ENCODE measurements at places on chromosomes 6 and 20.

- DNase-seq = no peak
Measured at GRCh38 chr6:152293404-152293803, 343.8 kb downstream of the SYNE1 start.

DNA sequence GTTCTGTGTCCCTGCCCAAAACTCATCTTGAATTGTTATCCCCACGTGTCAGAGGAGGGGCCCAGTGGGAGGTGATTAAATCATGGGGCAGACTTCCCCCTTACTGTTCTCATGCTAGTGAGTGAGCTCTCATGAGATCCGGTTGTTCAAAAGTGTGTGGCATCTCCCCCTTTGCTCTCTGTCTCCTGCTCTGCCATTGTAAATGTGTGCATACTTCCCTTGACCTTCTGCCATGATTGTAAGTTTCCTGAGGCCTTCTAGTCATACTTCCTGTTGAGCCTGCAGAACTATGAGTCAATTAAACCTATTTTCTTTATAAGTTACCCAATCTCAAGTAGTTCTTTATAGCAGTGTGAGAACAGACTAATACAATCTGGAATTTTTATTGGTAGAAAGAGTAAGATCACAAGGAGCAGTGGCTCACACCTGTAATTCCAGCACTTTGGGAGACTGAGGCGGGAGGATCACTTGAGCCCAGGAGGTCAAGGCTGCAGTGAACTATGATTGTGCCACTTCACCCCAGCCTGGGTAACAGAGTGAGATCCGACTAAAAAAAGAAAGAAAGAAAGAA lies 47.1 kb upstream of the SLC22A16 start:
- no peak for DNase-seq

DNA sequence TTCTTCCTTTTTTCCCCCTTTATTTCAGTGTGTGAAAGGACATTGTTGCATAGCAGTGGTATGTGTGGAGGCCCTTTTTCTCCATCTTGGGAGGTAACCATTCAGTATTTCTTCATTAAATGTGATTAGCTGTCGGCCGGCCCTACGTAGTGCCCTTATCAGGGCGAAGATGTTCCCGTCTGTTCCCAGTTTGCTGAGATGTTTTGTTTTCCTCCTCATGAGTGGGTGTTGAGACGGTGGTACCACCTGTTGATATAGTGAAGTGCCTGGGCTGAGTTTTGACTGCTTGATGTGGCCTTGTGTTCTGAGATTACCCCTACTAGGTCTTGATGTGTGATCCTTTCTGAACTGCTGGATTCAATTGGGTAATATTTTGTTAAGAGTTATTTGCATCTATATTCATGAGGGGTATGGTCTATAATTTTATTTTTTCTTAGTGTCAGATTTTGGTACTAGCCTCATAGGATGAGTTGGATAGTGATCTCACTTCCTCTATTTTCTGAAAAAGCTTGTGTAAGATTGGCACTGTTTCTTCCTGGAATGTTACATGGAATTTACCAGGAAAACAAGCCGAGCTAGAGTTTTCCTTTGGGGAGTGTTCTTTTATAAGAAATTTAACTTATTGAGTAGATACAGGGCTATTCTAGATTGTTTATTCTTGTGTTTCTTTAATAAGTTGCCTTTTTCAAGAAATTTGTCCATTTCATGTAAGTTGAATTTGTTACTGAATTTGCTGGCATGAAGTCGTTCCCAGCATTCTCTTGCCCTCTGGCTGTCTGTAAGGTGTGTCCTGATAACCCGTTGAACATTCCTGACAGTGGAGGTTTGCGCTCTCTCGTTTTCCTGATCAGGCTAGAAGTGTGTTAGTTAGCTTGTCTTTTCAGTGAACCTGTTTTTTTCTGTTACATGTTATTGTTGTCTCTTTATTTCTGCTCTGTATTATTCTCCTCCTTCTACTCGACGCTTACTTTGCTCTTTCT lies 4.3 kb downstream of the MTG2 start:
- DNase-seq = no peak

GRCh38 chr20:36214684-36215256 lies 21.5 kb upstream of the AAR2 start:
- peak; percentile 15 for DNase-seq

GRCh38 chr6:143964674-143965081 lies 43.4 kb downstream of the PLAGL1 start:
- no peak for DNase-seq

DNA sequence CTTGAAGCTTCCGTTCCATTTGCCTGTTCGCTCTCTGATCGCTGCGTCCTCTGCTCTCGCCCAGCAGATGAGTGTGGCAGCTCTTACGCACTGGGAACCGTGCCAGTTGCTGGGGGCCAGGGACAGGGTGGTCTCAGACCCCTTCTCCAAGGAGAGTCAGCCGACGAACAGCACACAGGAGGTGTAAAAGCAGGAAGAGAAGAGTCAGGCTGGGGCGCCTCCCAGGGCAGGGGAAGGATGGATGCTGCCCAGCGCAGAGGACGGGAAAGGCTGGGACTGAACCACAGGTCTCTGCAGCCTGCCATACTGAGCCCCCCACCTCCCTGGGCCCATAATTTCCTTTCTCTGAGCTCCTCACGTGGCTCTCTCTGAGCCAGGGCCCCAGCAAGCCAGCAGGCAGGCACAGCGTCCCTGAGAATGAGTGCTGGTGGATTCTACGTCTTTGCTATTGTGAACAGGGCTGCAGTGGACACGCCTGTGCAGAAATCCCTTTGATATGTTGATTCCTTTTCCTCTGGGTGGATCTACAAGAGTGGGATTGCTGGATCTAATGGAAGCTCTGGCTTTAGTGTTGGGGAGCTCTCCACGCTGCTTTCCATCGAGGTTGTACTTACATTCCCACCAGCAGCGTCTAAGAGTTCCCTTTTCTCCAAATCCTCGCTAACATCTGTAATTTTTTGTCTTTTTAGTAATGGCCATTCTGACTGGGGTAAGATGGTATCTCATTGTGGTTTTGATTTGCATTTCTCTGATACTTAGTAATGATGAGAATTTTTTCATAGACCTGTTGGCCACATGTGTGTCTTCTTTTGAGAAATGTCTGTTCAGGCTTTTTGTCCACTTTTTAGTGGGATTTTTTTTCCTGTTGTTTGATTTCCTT lies 104.1 kb downstream of the PSMB1 start:
- no peak for DNase-seq

GRCh38 chr6:165417278-165417865 lies 108.0 kb upstream of the C6orf118 start:
- no peak for DNase-seq

- DNase-seq = no peak
Measured at GRCh38 chr6:137816133-137816579, 50.9 kb upstream of the TNFAIP3 start.

DNA sequence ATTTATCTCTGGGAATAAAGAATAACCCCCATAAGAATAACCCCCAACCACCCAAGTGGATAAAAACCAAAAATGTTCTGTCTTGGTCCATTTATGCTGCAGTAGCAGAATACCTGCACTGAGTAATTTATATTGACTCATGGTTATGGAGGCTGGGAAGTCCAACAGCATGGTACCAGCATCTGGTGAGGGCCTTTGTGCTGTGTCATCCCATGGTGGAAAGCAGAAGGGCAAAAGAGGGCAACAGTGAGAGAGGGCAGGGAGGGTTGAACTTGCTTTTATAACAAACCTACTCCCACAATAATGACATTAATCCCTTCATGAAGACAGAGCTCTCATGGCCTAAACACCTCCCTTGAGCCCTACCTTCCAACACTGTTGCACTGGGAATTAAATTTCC lies 133.7 kb downstream of the ERMARD start:
- DNase-seq = no peak

- DNase-seq = no peak
Measured at GRCh38 chr20:47066484-47067270, 172.0 kb downstream of the EYA2 start.

GRCh38 chr6:37777272-37777834 lies 42.2 kb upstream of the ZFAND3 start:
- no peak for DNase-seq

DNA sequence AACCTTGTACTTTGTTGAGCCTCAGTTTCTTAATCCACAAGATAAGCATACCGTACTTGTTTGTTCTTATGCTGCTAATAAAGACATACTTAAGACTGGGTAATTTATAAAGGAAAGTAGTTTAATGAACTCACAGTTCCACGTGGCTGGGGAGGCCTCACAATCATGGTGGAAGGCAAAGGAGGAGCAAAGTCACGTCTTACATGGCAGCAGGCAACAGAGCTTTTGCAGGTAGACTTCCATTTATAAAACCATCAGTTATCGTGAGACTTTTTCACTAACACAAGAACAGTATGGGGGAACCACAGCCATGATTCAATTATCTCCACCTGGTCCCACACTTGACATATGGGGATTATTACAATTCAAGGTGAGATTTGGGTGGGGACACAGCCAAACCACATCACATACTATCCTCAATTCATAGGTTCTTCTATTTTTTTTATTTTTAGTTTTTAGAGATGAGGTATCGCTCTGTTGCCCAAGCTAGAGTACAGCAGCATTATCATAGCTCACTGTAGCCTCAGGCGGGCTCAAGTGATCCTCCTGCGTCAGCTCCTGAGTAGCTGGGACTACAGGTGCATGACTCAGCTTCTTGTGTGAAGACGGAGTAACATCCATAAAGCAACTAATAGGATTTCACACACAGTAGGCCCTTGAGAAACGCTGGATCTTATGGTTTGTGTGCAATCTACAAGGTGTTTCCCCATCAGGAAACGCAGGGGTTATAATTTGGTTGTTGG lies 76.7 kb upstream of the IYD start:
- DNase-seq = no peak

GRCh38 chr20:6993511-6993910 lies 226.0 kb downstream of the BMP2 start:
- DNase-seq = no peak

GRCh38 chr6:25601800-25602673 lies 50.0 kb upstream of the SCGN start:
- DNase-seq = no peak

DNA sequence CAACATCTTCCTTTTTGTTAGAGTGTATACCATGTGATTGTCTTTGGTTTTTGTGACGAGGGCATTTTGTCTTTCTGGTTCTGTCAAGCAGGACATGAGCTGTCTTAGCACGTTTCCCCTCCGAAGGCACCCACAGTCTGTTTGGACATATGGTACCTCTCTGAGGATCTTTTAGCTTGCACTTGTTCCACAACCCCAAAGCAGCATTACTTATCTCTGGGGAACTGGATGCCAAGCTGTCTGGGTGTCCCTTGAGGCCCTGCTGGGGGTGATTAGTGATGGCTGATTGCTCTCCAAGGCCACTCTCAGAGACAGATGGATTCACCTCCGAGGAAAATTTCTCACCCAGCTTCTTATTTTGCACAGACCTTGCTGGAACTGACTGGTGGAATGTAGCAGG lies 445.0 kb upstream of the CHD6 start:
- no peak for DNase-seq

GRCh38 chr20:37315452-37316110 lies 26.1 kb downstream of the MANBAL start:
- DNase-seq = no peak

GRCh38 chr6:53179961-53180651 lies 31.5 kb upstream of the GCM1 start:
- DNase-seq = peak; percentile 39

- no peak for DNase-seq
Measured at GRCh38 chr20:677957-678356, 2.4 kb upstream of the SCRT2 start.

DNA sequence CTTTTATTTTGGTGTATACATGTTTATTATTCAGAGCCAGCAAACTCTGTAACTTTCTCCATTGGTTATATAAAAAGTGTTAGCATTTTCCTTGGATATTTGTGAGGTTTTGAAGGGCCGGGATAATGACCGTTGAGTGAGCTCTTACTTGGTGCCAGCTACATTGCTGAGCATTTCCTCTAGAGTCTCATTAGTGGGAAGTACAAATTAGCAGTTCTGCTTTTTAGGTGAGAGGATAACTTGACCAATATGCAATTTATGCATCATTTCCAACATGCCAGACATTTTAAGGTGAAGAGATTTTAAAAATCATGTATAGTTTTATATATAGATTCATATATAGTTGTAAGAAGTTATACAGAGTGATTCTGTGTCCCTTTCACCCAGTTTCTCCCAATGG lies 84.3 kb downstream of the CARMIL1 start:
- DNase-seq = no peak

- no peak for DNase-seq
Measured at GRCh38 chr6:80991316-80991715, 761.2 kb downstream of the TENT5A start.

DNA sequence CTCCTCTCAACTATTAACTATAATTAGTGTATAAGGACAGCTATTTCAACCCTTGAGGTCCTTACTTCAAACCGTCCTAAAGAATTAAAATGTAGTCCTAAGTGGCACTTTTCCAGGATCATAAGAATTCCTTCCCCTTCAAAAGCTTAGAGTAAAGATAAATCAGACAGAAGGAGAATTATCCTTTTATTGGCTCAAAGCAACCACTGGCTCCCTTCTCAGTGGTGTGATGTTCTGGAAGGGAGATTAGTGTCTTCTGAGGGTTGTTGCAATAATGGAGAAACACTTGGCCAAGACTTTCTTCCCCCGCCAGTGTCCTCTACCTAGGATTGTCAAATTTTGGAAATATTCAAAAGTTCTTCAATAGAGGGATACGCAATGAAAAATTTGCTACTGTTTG lies 89.1 kb upstream of the PLEKHG1 start:
- DNase-seq = no peak

DNA sequence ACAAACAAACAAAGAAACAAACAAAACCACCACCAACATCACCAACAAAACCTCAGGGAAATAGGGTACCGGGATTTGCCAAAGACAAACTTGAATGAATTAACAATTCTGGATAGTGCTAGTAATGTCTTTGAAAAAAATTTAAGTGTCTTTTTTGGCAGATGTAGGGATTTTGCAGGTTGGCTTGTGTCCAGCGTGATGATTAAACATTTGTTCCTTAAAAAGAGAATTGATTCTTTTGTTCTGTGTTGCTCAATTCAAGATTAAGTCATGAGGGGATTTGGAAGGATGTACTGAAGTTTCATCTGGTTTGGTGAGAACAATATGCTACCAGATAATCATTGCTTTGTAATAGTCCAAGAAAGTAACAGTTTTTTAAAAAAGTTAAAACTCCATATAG lies 125.1 kb upstream of the HS3ST5 start:
- DNase-seq = no peak

GRCh38 chr6:143607974-143608373 lies 69.8 kb upstream of the PHACTR2 start:
- DNase-seq = no peak

- DNase-seq = no peak
Measured at GRCh38 chr20:48986899-48987298, 59.2 kb upstream of the CSE1L start.

DNA sequence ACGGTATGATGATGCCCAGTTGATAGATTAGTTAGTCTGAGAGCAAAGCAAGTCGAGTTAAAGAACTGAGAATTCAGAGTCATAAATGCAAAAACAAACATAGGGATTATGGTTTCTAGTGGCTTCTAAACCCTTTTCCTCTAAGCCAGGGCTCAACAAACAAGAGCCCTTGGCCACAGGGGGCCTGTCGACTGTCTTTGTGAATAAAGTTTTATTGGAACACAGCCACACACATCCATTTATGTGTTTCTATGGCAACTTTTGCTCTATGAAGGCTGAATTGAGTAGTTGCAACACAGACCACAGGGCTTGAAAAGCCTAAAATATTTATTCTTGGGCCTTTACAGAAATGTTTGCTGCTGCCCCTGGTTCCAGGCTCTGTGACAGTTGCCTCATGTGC lies 76.2 kb downstream of the SLC24A3 start:
- no peak for DNase-seq

- DNase-seq = no peak
Measured at GRCh38 chr6:45036103-45036502, 292.0 kb upstream of the RUNX2 start.

- DNase-seq = no peak
Measured at GRCh38 chr6:109271622-109272021, 110.6 kb downstream of the CD164 start.

GRCh38 chr6:27547157-27548075 lies 74.5 kb upstream of the ZNF184 start:
- DNase-seq = no peak
